ENCODE measurements at places on chromosomes 4 and X.

DNA sequence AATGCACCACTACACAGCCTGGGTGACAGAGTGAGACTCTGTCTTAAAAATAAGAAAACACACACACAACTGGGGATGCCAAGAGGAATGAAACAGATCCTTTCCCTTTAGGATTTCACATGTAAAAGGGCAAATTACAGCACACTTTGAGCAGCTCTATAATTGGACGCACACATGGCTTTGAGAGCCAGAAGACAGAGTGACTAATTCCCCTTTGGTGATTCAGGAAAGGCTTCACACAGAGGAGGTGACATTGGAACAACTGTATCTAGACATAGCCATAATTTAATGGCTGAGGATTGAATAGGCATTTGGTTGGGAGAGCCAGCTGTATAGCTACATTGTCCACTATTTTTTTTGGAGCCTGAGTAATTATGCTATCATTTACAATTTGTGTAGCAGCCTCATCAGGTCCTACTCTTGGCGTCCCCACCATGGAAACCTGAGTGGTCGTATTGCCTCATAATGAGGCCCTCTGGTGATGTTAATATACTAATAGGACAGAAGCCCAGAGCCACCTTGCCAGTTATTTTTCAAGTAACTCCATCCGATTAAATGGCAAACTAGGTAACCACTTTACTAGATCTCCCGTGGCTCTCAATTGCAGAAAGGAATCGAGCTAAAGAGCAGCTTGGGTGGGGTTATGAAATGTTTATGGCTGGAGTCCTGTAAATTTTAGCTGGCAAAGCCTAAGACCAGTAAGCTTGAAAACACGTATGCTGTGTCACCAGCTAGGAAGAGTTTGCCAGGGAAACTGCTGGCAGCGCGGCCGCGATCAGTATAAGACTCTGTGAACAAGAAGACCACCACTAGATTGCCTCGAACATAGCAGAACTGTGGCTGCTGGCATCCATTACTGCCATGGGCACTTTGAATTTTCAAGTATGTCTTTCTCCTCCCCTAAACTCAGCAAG, 8.5 kb upstream of the PPEF1 start:
- no peak for DNase-seq

- DNase-seq: no peak
Observed at GRCh38 chr4:116925900-116926457, 159.4 kb downstream of the TRAM1L1 start.

DNA sequence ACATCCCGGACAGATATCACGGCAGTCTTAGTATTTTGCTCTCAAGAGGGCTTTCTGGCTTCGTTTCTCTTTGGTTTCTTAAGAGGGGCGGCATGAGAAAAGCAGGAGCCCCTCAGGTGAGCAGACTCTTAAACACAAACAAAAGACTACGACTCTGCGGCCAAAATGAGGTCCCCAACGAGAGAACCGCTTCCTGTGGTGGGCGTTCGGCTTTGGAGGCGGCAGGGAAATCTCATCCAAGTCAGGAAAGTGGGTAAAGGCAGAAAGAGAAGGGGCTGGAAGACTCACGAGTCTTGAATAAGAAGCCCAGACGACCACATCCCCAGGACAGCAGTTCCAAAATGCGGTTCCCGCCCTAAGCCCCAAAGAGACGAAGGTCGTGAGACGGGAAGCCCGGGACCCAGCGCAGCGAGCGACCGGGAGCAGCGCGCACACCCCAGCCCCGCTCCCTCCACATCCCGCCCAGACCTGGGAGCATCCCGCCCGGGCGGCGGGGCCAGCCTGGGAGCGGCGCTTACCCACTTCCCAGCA, 409 bp downstream of the UGDH start:
- DNase-seq: no peak

DNA sequence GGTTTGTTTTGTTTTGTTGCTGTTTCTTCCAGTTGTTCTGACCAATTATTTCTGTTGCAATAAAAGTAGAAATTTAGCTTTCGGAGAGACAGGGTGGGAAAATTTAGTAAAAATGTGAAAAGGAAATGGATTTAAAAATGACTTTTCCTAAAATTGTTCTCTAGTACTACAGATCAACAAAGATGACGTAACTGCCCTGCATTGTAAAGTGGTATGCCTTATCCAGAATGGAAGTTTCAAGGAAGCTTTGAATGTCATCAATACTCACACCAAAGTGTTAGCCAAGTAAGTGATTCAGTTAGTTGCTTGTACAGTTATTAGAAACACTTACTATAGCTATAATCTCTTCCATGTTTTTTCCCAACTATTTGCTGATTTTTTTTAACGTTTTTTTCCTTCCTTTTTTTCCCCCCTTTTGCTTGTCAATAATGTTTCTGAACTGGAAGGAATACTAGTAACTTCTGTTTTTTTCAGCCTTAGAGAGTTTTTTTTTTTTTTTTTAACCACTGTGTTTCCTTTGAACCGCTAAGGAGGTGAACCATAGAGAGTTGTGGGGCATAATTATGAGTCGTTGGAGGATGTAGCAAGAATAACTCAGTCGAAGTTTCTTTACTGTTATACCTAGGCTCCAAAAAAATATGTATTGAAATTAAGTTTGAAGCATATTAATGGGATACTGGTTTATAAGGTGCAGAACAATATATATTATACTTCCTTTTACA, 2.2 kb downstream of the SRP72 start:
- no peak for DNase-seq

GRCh38 chr4:152357206-152357605, 178.7 kb downstream of the FBXW7 start:
- no peak for DNase-seq

GRCh38 chr4:1041936-1042330, 30.5 kb downstream of the FGFRL1 start:
- DNase-seq: no peak

DNA sequence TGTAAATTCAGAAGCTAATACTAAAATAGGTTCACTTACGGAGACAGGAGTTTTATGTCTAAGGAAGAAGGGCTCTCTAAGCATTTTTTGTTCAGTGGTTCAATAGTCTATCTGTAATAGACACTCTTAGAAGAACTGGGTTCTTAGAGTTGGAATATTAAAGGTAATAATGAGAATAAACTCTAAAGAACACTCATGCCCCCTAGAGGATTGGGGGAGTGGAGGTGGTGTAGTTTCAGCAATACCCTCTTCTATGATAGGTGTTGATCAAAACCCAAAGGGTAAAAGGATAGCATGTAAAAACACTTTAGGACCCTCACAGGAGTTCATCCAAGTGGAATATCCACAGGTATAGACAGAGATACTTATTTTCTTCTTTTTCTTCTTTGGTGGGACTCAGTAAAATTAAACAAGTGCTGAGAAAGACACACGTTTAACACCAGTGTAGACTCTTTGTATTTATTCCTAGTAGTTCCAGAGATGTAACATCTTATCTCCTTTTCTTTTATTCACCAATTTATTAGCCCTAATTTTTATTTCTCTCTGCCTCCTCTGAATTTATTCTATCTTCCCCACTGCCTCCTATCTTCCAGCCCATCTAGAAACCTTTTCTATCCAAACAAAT, 25.7 kb upstream of the MND1 start:
- no peak for DNase-seq

GRCh38 chr4:164768516-164768915, 14.6 kb downstream of the SMIM31 start:
- DNase-seq: no peak

DNA sequence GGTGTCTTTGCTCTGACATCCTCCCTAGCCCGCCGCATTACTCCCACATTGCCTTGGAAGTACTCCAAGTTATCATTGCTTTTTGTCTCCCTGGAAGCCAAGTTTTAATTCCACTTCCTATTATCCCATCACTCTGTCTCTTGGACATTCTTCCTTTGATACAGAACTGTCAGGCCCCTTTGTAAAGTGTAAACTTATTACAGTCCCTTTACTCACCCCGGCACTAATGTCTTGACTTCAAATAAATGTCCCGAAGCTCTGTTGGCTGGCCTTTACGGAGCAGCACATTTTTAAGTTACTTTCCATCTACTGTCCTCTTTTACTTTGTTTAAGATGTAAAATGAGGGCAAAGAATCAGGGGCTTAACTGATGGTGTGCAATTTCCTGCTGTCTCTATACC, 223.5 kb upstream of the IGFBP7 start:
- no peak for DNase-seq

DNA sequence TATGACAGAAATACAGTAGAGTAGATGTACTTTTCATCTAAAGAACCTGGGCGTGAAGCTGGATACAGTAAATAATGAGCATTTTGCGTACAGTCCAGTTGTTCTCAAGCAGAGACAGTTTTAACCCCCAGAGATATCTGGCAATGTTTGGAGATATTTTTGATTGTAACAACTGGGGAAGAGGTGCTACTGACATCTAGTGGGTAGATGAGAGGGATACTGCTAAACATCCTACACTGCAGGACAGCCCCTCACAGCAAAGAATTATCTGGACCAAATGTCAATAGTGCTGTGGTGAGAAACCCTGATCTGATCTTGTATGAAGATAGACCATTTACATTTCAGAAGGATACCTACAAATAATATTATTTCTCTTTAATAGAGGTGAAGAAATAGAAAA, 200.2 kb upstream of the FAM47A start:
- no peak for DNase-seq

- no peak for DNase-seq
Observed at GRCh38 chr4:130511776-130512175, 1415.8 kb downstream of the C4orf33 start.

DNA sequence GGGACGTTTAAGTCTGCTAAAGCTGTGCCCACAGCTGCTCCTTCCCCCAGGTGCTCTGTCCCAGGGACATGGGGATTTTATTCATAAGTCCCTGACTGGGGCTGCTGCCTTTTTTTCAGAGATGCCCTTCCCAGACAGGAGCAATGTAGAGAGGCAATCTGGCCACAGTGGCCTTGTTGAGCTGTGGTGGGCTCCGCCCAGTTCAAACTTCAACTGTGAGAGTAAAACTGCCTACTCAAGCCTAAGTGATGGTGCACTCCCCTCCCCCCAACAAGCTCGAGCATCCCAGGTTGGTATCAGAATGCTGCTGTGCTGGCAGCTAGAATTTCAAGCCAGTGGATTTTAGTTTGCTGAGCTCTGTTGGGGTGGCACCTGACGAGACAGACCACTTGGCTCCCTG, 1371.4 kb downstream of the ADGRL3 start:
- DNase-seq: no peak

- no peak for DNase-seq
Observed at GRCh38 chr4:3710451-3711182, 55.6 kb upstream of the ADRA2C start.

DNA sequence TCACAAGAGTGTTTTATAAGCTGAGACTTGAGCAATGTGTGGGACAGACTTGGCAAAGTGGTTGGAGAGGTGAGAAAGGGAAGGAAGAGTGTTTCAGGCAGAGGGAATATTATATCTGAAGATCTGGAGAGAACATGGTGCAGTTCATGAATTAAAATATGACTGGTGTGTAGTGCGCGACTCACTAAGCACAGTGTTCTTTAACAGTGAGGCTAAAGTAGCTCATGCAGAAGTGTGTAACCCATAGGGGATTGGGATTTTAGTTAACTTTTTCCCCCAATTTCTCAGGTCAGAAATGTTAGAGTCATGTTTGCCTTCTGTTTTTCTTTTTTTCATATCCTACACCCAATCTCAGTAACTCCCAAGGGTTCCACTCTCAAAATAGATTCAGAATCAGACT, 9.7 kb downstream of the MTHFD2L start:
- no peak for DNase-seq

DNA sequence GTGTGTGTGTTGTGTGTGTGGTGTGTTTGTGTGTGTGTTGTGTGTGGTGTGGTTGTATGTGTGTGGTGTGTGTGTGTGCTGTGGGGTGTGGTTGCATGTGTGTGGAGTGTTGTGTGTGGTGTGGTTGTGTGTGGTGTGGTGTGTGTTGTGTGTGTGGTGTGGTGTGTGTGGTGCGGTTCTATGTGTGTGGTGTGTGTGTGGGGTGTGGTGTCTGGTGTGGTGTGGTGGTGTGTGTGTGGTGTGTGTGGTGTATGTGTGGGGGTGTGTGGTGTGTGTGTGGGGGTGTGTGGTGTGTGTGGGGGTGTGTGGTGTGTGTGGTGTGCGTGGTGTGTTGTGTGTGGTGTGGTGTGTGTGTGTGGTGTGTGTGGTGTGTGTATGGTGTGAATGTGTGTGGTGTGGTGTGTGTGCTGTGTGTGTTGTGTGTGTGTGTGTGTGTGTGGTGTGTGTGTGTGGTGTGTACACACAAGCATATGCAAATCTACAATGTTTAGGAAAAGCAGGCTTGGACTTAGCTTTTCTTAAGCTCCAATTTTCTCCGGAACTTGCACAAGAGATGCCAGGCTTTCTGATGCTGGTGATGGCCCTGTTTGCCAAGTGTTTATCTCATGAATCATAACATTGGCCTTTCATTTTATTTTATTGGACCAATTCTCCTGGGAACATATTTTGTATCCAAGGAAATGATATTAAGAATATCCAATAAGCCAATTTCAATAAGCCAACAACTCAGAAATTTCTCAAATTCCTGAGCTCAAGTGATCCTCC, 148.7 kb downstream of the SPATA18 start:
- DNase-seq: no peak

DNA sequence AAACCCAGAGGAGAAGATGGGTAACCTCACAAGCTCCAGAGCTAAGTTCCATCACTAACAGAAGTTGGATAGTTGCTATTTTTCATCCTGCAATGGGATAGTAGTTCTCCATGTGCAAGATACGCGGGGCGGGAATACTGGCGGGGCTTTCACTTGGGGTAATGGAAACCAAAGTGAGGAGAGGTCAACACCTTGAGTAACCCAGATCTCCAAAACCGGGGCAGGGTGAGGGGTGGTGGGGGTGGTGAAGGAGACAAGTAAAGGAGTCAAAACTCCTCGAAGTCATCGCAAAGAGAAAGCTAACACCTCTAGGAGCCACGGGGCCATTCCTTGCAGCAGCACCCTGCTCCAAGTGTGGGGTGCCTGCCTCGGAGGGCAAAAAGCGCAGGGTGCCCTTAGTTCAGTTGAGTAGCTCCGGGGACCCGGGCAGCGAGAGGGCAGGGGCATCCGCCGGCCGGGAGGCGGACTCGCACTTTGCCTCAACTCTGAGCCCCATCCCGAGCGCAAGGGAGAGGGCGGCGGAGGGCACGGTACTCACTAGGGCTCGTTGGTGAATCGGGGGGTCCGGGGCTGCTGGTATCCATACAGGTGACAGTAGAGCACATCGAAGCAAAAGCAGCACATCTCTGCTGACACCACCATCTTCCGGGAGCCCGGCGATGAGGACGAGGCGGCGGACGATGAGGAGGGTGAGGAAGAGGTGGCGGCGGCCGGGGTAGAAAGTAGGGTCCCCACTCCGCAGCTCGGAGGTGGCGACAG, 645 bp downstream of the AMMECR1 start:
- no peak for DNase-seq

- no peak for DNase-seq
Observed at GRCh38 chr4:110197529-110198042, 829 bp downstream of the ELOVL6 start.

GRCh38 chr4:47106561-47106960, 75.2 kb downstream of the GABRB1 start:
- DNase-seq: no peak

GRCh38 chrX:150028692-150029091, 90.4 kb upstream of the EOLA2 start:
- DNase-seq: no peak

GRCh38 chrX:14946606-14947155, 73.5 kb downstream of the MOSPD2 start:
- DNase-seq: no peak

- DNase-seq: no peak
Observed at GRCh38 chr4:154073107-154073822, 284.4 kb upstream of the SFRP2 start.

Data from AG04449 (cell line).